GM04504 (cell line): ENCODE measurements at places on chromosomes 13 and 19.

GRCh38 chr19:892243-892893 lies 619 bp downstream of the MED16 start:
- DNase-seq, result no peak

- DNase-seq, result peak; percentile 28
Observed at GRCh38 chr19:16160943-16161560, 12.3 kb downstream of the CIB3 start.

DNA sequence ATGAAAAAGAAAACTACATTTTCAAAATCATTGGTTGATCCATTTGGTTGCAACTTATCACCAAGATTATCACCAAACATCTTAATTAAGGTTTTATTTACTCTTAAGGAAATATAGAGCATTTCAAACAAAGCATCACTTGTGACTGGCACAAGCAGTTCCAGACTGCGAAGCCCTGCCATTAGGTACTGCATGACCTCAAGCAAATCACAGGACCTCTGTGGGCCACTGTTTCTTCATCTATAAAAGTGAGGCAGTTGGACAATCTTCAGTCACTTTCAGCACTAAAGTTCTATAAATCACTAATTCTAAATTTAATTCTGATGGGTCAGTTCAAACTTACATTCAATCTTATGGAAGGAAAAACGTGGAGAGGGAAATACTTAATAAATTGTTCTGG lies 2.0 kb downstream of the ELF1 start:
- no peak for DNase-seq

DNA sequence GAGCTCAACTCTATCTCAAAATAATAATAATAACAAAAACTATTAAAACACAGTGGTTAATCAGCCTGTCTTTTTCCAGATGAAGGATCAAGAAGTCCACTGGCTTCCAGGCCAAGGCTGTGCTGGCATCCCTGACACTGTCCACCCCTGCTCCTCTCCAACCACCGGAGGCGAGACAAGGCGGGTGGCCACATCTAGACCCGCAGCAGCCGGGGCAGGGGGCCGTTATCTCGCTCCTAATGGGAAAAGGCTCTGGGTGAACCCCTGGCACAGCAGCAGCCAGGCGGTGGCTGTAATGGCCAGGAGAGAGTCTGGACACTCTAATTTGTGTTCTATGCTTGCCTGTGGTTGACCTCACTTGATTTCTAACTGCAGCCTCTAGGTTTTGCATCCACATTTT lies 158.0 kb upstream of the SOX1 start:
- DNase-seq, result no peak

- DNase-seq, result no peak
Observed at GRCh38 chr13:101308247-101309013, 107.9 kb downstream of the NALCN start.
